Thoracic aorta (tissue), 2 donors: ENCODE measurements at places on chromosomes 5 and 9.

DNA sequence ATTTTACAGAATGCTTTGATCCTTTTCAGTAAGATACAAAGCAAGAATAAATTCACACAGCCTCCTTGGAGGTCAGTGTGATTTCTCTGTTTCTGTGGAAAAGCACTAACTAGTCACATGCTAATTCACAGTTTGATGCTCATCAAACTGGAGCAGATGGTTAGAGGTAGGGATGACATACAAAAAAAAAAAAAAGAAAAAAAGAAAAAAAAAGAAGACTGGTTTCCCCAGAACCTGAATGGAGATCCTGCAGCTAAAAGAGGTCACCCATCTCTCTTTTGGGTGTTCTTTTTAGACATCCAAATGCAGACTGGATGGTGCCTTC lies 123.7 kb upstream of the ANKRD55 start:
- no peak for DNase-seq

GRCh38 chr9:69155341-69156030 lies 18.6 kb upstream of the TJP2 start:
- DNase-seq, result no peak

- no peak for DNase-seq
These were observed 38.5 kb downstream of the VPS13A start for GRCh38 chr9:77215874-77216273.

DNA sequence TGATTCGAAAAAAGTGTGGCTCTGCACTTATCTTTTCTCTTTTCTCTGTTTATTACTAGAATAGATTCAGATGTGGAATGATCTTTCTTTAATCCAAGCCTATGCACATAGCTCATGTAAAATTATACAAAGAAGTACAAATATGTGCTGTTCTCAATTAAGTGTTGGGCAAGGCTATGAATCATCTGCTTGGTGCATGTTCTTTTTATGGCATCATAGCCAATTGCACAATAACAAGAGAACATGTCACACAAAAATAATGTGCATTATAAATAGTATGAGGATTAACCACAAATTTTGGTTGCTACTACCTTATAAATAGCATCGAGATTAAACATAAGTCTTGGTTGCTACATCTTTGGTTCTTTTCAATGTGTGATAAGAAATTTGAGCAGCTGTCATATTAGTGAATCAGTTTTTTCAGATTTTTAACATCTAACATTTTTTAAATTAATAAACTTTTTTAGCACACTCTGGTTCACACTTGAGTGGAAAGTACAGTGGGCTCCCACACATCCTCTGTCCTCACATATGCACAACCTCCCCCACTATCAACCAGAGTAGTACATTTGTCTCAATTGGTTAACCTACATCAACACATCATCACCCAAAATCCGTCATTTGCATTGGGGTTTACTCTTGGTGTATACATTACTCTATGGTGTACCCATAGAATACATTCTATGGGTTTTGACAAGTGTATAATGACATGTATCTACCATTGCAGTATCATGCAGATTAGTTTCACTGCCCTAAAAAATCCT lies 6.8 kb upstream of the RECK start:
- DNase-seq, result no peak
